ENCODE measurements at places on chromosomes 7 and 10. TPM values are rescaled to one million over a fixed set of nuclear protein-coding genes. Genes with fewer than 3 reads are reported as not detected.

DNA sequence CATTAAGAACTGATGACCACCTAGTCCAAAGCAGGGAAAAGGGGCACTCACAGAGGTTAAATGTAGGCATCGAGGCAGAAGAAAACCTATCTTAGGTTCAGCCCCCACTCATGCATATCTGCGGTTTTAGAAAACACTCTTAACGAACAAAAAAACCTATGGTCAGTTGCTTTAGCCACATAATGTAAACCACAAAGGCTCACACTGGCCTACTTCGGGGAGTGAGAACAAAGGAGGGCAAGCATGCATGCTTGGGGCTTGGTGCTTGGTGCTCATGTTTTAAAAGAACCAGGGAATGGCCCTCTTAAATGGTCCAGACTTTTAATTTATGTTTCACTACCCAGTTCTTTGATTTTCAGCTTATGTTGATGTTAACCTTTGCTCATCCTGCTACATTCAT is 14.2 kb downstream of the INSYN2A start:
- no peak for DNase-seq

DNA sequence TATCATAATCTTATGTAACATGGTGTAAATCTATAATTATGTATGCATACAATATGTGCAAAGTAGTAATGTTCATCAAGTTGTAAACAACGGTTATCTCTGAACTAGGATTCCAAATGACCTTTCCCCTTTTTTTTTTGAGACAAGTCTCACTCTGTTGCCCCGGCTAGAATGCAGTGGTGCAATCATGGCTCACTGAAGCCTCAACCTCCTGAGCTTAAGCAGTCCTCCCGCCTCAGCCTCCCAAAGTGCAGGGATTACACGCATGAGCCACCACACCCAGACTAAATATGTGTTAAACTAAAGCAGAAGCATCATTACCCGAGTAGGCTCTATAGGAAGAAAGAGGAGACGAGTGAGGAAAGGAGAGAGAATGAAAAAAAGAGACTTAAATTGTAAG is 7.8 kb upstream of the KMT2C start:
- DNase-seq, result no peak

GRCh38 chr7:140581411-140581810 is 59.2 kb downstream of the DENND2A start:
- no peak for DNase-seq

- no peak for DNase-seq
Observed at GRCh38 chr10:91768123-91768522, 30.1 kb upstream of the TNKS2 start.

DNA sequence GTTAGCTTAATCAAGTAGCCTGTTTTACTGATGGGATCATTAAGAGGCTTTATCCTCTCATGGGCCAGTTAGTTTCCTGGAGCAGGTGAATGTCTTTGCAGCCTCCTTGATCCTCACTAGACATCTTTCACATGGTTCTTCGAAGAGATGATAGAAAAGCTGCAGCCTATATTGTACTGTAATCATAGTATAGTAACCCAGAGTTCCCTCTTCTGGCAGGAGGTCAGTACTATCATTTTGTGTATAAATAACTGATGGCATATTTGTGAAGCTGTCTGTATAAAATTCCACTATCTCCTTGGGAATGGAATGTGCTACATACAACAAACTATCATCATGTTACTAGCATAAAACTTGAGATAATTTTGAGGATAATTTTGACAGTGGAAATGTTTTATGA is 123.8 kb upstream of the PRPS1L1 start:
- DNase-seq, result no peak

The KNDC1 gene
- 2.2 TPM for total RNA-seq

GRCh38 chr7:158740013-158740656 is 35.5 kb upstream of the NCAPG2 start:
- DNase-seq, result no peak

The BAG3 gene
- 46.4 TPM for total RNA-seq

- DNase-seq, result peak; percentile 59
Observed at GRCh38 chr10:62050893-62051433, 149.5 kb downstream of the ARID5B start.

GRCh38 chr10:5581670-5582566 is 57.2 kb downstream of the CALML3 start:
- DNase-seq, result no peak

DNA sequence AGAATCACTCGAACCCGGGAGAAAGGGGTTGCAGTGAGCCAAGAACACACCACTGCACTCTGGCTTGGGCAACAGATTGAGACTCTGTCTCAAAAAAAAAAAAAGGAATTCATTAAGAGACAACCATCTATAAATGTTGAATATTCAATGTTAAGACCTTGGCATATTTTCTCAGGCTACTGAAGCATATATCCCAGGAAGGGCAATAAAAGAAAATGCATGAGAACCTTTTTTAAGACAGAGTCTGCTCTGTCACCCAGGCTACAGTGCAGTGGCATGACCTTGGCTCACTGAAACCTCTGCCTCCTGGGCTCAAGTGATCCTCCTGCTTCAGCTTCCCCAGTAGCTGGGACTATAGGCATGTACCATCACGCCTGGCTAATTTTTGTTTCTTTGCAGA is 165.0 kb downstream of the JMJD1C start:
- no peak for DNase-seq

- DNase-seq, result no peak
Observed at GRCh38 chr7:51446356-51446755, 129.7 kb upstream of the COBL start.

DNA sequence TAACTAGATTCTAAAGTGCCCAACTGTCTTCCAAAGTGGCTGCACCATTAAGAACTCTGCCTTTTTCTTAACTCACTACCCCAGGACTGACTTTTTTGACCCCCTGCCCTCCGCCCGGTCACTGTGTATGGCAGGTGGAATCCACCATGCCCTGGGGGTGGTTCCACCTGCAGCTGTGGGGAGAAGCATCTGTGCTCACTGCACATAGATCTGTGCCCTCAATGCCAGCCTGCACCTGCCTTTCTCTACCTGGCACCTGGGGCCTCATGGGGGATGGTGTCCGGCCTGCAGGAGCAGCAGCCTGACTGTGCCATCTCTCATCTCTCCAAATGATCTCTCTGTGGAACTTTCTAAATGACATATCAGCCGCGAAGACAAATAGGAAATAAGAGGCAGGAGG is 353.5 kb downstream of the PAXIP1 start:
- no peak for DNase-seq

GRCh38 chr7:100586266-100587025 is at the start of gene FBXO24:
FBXO24 (plus strand) TSS chr7:100586328; CDS start chr7:100586626, 298 bp downstream.
- peak; percentile 100 for DNase-seq

DNA sequence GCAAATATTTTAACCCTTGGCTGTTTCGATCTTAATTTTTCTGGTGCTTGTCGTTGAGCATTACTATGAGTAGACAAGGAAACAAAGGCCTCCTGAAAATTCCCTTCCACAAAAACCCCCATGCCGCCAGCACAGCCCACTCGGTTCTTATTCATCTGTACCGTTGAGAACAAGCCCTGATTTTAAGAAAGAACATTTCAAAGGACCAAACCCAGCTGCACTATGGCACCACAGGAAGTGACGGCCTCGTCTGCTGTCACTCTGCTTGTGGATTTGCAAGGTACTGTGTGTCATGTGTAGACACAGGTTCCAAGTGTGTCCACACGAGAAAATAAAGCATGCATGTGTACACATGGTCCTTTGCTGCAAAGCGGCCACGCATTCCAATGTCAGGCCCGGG is 285.2 kb downstream of the DNAJB6 start:
- no peak for DNase-seq

- no peak for DNase-seq
Observed at GRCh38 chr10:1193561-1193960, 137.4 kb downstream of the WDR37 start.

The BTAF1 gene
- 55.4 TPM for total RNA-seq

DNA sequence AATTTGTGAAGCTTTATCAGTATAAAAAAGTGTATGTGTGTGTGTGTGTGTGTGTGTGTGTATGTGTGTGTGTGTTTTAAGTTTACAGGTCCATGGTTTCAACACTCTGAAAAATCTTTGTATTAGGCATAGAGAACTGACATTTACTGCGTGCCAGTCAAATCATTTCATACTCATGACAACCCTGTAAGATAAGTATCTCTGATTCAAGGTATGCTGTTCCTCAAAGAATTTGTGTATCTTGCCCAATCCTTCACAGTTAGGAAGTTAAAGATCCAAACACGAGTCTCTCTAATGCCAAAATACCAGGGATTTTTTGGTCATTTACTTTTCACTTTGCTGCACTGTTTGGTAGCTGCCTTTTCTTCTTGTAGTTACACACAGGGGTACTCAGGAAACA is 1121.3 kb upstream of the AUTS2 start:
- no peak for DNase-seq

GRCh38 chr7:155252444-155252887 is 45.2 kb upstream of the INSIG1 start:
- DNase-seq, result no peak

- no peak for DNase-seq
Observed at GRCh38 chr10:22481687-22482539, 136.6 kb downstream of the SPAG6 start.

DNA sequence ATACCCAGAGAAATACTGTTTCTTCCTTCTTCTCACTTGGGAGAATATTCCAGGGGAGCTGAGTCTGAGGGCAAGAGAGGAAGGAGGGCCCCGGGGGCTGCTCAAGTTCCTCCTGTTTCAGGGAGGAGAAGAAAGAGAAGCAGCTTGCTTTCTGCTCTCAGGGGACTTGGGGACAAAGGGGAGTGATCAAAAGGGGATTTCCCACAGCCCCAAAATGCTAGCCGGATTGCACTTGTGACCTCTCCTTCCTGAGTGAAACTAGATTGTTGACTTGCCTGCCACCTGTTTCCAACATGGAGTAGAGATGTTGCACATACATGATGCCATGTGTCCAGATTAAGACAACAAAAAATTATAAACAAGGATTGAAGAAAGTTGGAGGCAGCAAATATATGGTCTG is 28.7 kb upstream of the PDCD4 start:
- DNase-seq, result no peak

GRCh38 chr10:53009961-53010907 is 237.7 kb upstream of the MBL2 start:
- no peak for DNase-seq

GRCh38 chr10:30043476-30044270 is 15.7 kb downstream of the JCAD start:
- no peak for DNase-seq

DNA sequence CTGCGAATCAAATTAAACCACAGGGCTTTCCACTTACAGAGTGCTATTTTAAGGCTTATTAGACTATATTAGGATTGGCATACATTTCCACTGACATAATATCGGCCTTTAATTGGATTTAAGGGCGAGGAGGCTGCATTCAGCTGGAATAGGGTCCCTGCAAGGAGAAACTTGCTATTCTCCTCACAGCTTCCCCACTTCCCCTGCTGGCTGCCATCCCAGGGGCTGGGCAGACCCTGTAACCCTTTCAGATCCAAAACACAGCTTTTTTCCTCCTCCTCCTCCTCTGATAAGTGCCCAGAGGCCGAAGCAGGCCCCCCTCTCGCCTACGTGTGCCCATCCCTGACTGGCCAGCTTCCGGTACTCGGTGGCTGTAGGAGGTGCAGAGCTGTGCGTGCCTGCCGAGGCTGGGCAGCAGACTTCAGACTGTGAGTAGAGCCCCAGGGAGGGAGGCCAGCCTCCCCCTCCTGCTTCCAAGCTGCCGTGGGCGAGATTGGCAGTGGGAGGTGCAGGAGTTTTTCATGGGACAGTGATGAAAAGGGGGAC is 224.2 kb downstream of the PLXNA4 start:
- no peak for DNase-seq

GRCh38 chr10:92241158-92241500 is 49.7 kb downstream of the CPEB3 start:
- no peak for DNase-seq

- DNase-seq, result no peak
Observed at GRCh38 chr7:47678641-47679380, 96.9 kb upstream of the TNS3 start.

Measured in ureter (tissue), 1 donor.